Caudate nucleus (tissue), 63 donors: ENCODE measurements at places on chromosomes 1 and 21.
A peak's percentile ranks its signal among the peaks of the same experiment; 100 is the strongest.

- DNase-seq: no peak
Observed at GRCh38 chr1:204692841-204693356, 7.4 kb upstream of the LRRN2 start.

DNA sequence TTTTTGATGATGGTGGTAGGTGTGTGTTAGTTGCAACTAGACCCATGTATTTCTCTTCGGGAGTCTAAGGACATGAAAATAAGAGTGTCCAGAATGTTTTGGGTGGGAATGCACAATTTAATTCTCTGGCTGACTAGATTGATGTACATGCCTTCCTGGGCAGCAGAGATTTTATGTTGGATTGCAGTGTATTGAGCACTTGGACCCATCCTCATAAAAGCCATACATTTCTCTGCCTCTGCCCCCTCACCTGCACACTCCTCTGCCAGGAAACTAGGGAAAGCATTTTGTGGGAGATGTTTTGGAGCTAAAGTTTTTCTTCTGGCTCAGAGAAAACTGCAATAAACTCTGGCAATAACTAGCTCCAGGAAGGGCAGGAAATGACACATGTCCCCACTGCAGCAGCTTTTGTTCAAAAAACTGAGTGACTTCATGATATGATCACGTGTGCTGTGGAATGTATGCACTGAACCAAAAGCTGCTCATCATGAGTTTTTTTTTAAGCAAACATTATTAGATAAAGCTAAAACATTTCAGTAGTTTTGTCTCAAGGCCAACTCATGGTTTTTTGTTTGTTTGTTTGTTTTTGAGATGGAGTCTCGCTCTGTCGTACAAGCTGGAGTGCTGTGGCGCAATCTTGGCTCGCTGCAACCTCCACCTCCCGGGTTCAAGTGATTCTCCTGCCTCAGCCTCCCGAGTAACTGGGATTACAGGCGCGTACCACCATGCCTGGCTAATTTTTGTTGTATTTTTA is 17.6 kb downstream of the RIT1 start:
- no peak for DNase-seq

- DNase-seq: no peak
Observed at GRCh38 chr1:95935719-95936118, 701.7 kb downstream of the RWDD3 start.

DNA sequence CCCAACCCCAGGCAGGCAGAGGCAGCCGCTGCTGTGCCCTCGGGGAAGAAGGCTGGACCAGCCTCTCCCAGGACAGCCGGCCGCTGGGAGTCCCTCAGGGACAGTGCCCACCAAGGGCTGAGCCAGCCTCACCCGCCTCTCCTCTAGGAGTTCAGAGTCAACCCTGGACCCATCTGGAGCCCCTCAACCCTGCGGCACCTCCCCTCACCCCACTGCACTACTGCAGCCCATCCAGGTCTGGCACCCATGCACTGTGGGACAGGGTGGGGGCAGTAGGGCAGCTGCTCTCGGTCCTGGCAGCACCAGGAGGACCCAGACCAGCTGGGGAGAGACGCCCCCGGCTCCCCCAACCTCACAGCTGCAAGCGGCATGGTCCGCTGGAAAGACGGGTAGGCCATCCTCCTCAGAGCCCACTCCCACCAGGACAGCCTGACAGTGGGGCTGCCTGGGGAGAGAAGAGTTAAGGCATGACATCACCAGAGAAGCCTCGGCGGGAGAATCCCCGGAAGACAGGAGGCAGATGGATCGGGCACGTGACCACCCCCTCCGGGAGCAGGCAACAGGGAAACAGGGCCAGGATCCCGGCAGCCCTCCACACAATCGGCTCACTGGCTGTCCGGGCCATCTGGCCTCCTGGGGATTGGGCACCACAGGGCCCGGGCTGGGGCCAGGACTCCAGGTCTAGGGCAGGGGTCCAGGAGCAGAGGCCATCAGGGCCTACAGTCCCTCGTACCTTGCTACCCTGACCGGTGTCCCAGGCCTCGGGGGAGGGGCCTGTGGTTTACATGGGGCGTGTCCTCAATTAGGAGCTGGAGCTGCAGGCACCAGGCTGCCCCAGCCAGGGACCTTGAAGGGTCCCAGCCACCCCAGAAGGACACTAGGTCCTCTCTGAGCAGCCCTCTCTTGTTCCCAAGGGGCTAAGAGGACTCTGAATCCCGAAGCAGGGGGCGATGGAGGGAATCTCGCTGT is 3.1 kb downstream of the ACAP3 start:
- DNase-seq: peak; percentile 90

DNA sequence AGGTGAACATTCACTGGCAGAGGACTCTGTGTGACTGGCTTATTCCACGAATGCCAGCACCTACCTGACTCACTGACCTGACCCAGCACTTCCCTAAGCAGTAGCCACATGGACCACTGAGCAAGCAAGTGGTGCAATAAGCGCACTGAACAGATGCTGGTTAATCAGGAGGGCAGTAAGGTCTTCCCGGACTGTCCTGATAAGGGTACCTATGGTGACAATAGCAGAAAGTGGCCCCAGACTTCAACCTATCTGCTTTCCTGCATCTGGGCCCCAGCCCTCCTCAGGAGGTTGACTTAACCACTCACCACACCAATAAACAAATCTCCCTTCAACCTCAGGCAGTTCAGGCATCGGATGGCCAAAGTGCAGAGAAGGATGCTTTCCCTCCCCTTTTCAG is 65.7 kb downstream of the SETD4 start:
- DNase-seq: no peak

- DNase-seq: no peak
Observed at GRCh38 chr1:91578320-91579109, 77.9 kb downstream of the CDC7 start.

GRCh38 chr1:230270559-230271281 is 155.4 kb downstream of the PGBD5 start:
- no peak for DNase-seq

DNA sequence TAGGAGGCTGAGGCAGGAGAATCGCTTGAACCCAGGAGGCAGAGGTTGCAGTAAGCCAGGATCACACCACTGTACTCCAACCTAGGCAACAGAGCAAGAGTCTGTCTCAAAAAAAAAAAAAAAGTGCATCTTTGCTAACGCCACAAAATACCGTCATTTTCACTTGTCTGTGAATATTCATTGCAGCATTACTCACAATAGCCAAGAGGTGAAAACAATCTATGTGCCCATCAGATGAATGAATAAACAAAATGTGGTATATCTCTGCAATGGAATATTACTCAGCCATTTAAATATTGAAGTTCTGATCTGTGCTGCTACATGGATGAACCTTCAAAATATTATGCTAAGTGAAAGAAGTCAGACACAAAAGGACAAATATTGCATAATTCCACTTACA is 7.9 kb upstream of the TIAM1 start:
- no peak for DNase-seq

DNA sequence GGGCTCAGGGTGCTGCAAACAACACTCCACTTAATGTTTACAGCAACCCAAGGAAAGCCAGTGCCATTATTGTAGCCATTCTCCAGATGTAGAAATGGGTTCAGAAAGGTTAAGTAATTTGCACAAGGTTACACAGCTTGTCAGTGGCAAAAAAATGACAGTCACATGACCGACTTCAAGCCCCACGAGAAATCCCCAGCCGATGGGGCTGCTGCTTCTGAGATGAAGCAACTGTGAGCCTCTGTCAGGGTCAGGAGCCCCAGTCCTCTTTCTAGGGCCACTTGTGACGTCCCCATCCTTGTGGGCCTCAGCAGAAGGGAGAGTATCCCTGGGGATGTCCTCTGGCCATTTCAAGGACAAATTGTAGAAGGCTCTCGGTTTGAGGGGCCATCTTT is 54.8 kb downstream of the EDN2 start:
- no peak for DNase-seq

DNA sequence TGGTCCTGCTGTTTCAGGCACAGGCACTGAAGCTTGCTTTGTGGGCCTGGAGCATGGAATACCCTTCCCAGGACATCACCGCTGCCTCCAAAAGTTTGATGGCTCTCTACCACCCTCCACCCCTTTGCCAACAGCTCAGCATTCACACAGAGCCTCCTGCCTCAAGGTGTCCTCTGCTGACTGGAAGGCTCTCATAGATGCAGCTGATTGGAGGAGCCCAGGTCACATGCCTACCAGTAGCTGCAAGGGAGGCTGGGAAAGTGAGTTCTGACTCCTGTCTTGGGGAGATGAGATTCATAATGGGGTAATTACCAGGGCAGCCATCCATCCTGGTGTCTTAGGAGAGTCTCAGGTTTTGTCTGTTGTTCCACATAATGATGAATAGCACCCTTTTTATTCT is 124.8 kb upstream of the GRIK3 start:
- no peak for DNase-seq

DNA sequence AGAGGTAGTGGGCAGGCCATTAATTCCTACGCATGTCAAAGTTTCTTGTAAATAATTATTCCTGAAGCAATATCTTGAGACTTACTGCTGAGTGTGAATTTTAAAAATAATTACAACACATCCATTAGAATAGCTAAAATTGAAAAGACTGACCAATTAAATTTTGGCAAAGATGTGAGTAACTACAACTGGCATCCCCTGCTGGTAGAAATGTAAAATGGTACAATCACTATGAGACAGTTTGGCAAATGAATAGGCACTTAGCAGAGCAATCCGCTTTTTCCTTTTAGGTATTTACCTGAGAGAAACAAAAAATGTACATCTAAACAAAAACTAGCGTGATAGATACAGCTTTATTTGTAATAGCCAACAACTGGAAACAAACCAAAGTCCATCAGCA is 798.9 kb downstream of the BRINP3 start:
- DNase-seq: no peak

- DNase-seq: no peak
Observed at GRCh38 chr1:234186037-234186688, 187.1 kb upstream of the COA6 start.

- DNase-seq: no peak
Observed at GRCh38 chr1:211625040-211625439, 46.1 kb upstream of the SLC30A1 start.

DNA sequence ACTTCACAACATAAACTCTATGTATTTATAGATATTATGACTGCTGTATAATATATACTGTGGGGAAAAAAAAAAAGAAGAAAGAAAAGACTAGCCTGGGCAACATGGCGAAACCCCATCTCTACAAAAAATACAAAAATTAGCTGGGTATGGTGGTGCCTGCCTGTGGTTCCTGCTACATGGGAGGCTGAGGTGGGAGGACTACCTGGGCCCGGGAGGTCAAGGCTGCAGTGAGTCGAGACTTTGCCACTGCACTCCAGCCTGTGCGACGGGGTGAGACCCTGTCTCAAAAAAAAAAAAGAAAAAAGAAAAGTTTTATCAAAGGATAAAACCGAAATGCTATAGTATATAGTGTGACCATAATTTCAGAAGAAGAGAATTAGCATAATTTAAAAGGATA is 2.7 kb downstream of the EXOC8 start:
- no peak for DNase-seq

- peak; percentile 51 for DNase-seq
Observed at GRCh38 chr1:201792534-201793305, 36.2 kb upstream of the IPO9 start.

GRCh38 chr1:12649971-12650421 is 6.1 kb downstream of the AADACL4 start:
- no peak for DNase-seq

GRCh38 chr1:151862604-151863003 is 9.1 kb upstream of the THEM5 start:
- no peak for DNase-seq

DNA sequence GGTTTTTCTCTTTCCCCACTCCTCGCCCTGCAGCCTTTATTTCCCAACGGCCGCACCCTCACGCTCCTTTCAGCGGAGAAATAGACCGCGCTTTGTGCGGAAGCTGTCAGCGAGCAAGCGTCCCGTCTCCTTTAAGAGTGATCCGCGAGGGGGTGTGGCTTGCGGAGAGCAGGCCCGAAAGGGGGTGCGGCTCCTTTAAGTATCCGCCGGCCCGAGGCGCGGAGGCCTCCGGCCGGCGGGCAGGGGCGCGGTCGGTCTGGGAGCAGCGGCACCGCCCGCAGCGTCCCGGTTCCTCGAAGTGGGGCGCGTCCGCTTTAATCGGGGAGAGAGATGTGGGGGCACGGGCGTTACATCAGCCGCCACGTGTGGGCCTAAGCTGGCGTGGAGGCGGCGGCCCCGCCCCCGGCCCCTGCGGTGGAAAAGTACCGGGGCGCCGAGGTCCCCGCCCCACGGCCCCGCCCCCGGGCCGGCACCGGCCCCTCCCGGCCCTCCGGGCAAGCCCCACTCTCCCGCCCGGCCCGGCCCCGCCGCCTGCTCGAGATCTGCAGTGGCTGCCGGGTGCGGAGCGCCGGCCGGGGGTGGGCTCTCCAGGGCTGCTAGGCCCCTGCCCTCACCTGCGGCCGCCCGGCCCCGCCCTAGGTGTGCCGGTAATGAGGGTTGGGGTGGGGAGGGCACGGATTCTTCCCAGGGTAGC is 1.2 kb downstream of the SLC6A9 start:
- peak; percentile 87 for DNase-seq

DNA sequence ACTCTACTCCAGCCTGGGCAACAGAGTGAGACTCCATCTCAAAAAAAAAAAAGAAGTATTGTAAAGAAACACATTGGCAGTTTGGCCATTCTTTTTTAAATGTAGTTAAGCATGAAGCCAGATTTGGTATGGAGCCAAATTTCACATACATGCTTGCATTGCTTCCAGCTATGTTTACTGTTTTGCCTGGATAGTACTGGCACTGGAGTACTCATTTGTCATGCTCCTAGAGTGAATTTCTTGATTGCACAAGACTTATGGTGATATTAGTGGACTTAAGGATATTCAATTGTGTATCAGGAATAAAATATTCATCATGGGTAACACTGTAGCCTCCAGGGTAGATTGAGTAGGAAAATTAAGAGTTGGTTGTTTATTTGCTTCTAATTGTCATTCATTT is 24.5 kb upstream of the SLC9A1 start:
- no peak for DNase-seq

DNA sequence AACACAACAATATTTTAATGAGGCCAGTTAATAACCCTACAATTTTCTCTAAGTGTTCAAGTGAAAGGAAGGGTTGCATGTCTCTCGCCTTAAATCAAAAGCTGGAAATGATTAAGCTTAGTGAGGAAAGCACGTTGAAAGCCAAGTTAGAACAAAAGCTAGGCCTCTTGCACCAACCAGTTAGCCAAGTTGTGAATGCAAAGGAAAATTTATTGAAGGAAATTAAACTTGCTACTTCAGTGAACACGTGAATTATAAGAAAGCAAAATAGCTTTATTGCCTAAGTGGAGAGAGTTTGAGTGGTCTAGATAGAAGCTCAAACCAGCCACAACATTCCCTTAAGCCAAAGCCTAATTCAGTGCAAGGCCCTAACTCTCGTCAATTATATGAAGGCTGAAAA is 135.6 kb downstream of the DUSP10 start:
- no peak for DNase-seq
